ENCODE measurements at places on chromosomes 12 and 14.

GRCh38 chr12:118060301-118061010, 523 bp downstream of the WSB2 start:
- peak; percentile 11 for DNase-seq

GRCh38 chr14:56194042-56194441, 75.8 kb downstream of the PELI2 start:
- no peak for DNase-seq

DNA sequence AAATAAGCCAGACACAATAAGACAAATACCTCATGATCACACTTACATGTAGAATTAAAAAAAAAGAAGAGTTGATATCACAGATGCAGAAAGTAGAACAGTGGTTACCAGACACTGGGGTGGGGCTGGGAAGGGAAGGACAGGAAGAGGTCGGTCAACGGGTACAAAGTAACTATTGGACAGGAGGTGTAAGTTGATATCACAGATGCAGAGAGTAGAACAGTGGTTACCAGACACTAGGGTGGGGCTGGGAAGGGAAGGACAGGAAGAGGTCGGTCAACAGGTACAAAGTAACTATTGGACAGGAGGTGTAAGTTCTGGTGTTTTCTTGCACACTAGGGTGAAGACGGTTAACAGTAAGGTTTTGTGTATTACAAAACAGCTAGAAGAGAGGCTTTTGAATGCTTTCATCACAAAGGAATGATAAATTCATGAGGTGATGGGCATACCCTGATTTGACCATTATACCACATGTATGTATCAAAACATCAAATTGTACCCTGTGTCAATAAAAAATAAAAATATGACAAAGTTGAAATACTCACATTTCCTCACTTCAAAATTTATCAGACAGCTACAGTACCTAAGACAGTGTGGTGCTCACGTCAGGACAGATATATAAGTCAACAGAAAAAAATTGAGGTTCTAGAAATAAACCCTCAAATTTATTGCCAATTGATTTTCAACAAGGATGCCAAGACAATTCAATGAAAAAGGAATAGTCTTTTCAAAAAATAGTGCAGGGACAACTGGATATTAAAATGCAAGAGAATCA, 32.8 kb downstream of the GALC start:
- peak; percentile 21 for DNase-seq

DNA sequence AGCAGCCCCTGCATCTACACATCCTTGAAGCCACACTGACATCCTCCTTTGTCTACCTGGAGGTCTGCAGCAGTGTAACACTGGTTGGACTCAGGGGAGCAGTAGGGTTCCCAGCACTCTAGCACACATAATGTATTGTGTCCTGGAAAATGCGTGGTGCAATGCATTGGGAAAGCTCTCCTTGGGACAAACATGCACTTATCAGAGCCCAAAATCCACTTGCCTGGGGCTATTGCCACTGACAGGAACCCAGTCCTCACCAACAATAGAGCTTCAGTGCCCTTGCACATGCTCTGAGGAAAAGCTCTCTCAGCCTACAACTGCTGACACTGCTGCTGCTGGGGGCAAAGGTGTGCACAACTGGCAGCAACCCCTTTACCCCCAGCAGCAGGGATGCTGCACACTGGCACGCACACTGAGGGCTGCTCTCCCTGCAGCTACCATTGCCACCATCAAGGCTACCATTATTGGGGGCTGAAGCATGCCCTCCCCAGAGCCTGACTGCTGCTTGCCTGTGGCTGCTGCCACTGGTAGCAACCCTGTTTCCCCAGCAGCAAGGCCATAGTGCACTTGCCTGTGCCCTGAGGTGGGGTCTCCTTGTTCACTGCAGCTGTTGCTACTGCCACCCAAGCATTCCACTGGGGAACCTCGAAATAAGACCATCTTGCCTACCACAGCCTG, 221.9 kb downstream of the SLC38A4 start:
- DNase-seq, result no peak
